Stimulated activated CD4-positive, alpha-beta T cell treated with anti-CD3 and anti-CD28 coated beads, Interleukin-1b, Interleukin-23, amount 100 ng/mL, for 1 hour (primary cell): ENCODE measurements at places on chromosomes 4 and X.

DNA sequence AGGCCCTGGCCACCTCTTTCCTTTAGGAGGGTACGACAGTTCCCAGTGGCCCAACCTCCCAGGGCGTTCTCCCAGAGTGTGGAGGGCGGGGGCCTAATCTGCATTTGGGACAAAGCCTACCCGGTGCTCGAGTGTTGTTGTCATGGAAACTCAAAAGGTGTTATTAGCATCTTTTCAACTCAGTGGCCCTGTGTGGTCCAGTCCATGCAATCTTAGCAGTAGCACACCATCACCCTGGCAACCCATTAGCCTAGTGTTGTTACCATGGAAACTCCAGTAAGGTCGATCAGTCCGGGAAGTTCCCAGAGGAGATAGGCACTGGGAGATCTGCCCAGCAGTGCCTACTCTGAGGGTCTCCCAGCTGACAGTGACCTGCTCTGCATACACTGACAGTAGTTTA is 20.2 kb downstream of the APLN start:
- DNase-seq: no peak

DNA sequence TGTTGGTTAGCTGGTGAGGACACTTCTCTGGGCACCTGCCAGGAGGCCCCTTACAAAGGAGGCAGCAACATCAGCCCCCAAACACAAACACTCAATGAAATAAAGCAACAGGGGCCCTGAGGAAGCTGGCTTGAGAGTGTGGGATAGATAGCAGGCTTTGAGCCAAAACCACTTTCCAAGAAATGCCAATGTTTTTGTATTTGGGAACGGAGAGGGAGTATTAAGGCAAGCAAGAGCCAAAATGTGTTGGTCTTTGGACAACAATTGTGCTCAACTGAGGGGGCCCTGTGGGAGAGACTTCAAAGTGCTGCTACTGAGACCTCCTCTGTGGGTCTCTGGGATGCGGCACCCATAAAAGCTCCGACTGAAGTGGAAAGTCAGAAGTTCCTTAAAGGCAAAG is 41.0 kb downstream of the RAI2 start:
- no peak for DNase-seq

- DNase-seq: no peak
Measured at GRCh38 chr4:41360214-41360920, 103.6 kb downstream of the UCHL1 start.

DNA sequence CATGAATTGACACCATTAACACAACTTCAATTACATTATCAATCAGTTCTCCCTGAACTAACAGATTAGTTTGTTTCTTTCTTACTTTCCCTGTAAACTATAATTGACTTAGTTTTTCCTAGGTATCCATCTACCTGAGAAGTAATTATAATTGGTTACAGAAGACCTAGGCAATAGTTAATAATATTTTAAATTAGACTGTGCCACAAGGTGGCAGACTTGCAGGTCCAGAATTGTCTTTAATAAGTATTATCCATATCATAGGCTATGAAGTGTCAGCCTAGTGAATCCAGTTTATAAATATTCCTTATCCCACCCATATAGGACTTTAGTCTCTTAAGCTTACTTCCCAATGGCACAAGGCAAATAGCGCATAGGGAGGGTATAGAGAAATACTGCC is 48.9 kb upstream of the FAM47B start:
- DNase-seq: no peak

DNA sequence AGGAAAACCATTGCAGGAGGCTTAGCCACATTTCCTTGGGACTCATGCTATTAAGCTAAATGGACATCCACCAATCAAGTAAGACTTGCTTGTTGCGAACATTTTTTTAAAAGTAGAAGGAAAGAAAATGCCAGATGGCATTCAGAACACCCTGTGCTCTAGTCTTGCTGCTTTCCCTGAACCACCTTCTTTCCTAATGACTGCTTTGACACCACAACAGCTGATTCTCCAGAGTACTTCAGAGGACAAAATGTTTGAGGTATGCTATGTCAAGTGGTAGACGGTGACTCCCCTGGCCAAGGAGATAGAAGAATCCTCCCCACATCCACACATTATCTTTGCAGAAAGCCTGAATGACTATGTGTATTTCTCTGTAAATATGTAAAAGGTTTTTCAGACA is 65.4 kb downstream of the ANK2 start:
- no peak for DNase-seq

- no peak for DNase-seq
Measured at GRCh38 chrX:99078301-99078700, 1331.8 kb downstream of the PCDH19 start.

GRCh38 chrX:30308263-30309138 is 689 bp downstream of the NR0B1 start:
- DNase-seq: no peak

- DNase-seq: no peak
Measured at GRCh38 chr4:8699479-8700145, 107.0 kb downstream of the CPZ start.

- DNase-seq: no peak
Measured at GRCh38 chr4:78299565-78299972, 242.4 kb downstream of the FRAS1 start.

DNA sequence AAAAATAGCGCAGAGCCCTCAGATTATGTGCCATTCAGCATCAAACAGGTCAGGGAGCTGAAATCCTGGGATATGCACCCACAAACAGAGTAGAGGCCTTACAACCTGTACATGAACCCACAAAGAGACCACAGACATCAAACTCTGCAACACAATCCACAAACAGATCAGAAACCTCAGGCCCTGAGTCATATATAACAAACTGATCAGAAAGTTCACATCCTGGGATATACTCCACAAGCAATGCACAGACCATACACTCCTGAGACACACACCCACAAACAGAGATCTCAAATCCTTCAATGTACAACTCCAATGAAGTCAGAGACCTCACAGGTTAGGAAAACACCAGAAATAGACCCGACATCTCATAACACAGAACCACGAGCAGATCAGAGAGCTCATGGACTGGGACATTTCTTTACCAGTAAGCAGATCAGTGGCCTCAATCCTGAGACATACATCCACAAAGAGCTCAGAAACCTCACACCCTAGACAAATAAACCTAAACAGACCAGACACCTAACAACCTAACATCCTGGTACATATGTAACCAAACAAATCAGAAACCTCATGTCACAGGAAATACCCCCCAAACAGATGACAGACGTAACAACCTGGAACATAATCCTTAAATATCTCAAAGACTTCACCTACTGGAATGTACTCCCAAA is 24.2 kb downstream of the SUV39H1 start:
- no peak for DNase-seq

DNA sequence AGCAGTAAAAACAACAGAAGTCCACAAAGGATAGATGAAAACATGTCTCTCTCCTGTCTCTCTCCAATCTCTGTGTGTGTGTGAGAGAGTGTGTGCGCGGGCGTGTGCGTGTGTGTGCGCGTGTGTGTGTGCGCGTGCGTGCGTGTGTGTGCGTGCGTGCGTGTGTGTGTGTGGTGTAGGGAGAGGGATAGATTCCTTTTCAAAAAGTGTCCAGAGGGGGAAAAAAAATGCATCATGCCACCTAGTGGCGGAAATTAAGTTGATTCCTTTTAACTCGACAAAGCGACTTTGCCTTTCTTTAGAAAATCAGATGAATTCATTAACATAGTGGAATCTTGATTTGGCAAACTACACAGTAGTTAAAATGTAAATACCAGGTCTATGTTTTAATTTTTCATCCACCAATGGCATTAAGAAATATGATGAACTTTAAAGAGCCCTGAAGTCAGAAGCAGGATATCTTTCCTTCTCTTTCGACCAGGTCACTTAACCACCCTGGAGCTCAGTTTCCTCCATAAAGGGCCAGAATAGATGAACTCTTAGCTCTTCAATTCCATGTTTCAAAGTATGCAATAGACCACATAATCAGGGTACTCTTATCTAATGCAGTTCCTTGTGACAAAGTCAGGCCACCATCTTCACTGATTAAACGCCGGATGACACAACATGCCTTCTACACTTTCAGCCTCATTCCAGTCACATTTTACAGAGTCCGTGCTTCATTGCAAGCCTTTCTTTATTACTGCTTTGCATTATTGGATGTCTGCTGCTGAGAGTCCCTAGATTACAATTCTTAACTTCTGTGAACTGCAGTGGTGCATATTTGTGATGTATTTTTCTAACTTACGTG is 162.8 kb downstream of the FBXO8 start:
- DNase-seq: no peak

DNA sequence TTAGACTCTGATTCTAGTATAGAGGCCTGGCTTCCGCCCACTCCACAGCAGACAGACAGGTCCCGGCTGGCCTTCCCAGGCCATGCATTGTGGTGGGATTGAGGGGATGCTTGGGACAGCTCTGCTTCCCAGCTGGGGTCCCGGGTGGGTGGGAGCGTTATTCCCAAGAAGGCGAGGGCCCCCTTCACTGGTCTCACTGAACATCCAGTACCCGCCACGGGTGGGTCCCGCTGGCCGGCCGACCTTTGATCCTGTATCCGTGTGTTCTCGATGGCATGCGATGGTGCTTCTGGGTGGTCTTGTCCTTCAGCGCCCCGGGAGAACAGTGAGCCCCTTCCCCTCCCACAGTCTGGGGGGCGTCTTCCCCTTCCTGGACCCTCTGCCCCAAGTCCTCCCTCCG is 231.4 kb downstream of the AFAP1 start:
- no peak for DNase-seq

GRCh38 chrX:150268839-150269355 is 94.2 kb upstream of the MAMLD1 start:
- no peak for DNase-seq

DNA sequence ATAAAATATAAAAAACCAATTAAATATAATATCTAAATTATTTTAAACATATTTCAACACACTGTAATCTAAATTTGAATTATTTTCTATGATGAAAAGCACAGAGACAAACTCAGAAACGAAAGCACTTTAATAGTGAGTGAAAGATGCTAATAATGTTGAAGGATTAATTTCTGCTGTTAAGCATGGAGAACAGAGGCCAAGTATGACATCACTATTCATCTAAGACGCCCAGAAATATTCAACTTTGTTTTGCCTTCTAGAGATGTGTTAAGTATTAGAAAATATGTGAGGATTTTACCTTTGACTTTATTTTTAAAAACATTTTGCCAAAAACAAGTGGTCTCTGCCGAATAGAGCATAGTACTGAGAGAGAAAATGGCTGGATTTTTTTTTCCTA is 19.3 kb downstream of the ARHGEF6 start:
- DNase-seq: no peak

GRCh38 chr4:170610434-170610833 is 520.7 kb upstream of the AADAT start:
- DNase-seq: no peak

DNA sequence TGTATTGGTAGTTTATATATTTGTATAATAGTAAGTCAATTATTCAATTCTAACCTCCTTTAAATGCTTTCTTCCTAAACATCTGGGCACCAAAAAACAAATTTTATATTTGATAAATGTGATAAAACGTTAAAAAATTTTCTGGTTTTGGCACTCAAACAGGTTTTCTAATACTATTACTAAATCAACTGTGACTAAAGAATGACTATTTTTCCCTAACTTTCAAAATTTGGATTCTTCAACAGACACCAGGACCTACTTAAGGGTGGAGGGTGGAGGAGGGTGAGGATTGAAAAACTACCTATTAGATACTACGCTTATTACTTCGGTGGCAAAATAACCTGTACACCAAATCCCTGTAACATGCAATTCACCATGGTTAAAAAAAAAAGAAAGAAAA is 555.5 kb downstream of the IL15 start:
- no peak for DNase-seq
